Kidney (tissue), 22 donors: ENCODE measurements at places on chromosomes 2 and 18. TPM values are rescaled to one million over a fixed set of nuclear protein-coding genes. Genes with fewer than 3 reads are reported as not detected.

HOXD12 gene
- total RNA-seq = not detected

PDE11A gene
- 0.82 TPM for total RNA-seq

ANO7 gene
- total RNA-seq = 1.9 TPM

FAM237A gene
- not detected for total RNA-seq

GPAT2 gene
- 2.7 TPM for total RNA-seq

CYP26B1 gene
- total RNA-seq = 2.5 TPM

DNA sequence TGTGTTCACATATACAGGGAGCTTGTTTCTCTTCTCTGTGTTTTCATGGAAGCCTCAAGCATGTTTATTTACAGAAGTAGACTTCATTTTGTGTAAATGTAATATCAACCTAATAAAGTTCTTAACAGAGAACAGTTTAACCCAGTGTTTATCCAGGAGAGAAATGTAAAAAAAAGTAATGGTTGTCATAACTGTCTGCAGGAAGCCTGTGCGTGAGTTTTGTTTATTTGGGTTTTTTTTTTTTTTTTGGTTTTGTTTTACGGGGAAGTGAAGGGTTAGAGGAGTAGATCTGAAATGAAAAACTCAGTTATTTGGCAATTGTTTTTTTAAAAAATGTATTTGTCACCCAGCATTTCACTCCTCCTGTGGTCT, 124.7 kb downstream of the RAPGEF4 start:
- no peaks in the 10 kb centered on the region for H3K4me1 ChIP-seq
- no peaks in the 10 kb centered on the region for H3K36me3 ChIP-seq
- no peak for DNase-seq
- H3K27me3 ChIP-seq = no peaks in the 10 kb centered on the region
- H3K27ac ChIP-seq = peak overlapping the region; percentile 8

- DNase-seq = no peak
- no peak overlapping the region for H3K27ac ChIP-seq
- H3K4me3 ChIP-seq = no peak overlapping the region
- H3K36me3 ChIP-seq = no peaks in the 10 kb centered on the region
Observed at GRCh38 chr2:220192994-220193753, 565.7 kb downstream of the SLC4A3 start.

DNA sequence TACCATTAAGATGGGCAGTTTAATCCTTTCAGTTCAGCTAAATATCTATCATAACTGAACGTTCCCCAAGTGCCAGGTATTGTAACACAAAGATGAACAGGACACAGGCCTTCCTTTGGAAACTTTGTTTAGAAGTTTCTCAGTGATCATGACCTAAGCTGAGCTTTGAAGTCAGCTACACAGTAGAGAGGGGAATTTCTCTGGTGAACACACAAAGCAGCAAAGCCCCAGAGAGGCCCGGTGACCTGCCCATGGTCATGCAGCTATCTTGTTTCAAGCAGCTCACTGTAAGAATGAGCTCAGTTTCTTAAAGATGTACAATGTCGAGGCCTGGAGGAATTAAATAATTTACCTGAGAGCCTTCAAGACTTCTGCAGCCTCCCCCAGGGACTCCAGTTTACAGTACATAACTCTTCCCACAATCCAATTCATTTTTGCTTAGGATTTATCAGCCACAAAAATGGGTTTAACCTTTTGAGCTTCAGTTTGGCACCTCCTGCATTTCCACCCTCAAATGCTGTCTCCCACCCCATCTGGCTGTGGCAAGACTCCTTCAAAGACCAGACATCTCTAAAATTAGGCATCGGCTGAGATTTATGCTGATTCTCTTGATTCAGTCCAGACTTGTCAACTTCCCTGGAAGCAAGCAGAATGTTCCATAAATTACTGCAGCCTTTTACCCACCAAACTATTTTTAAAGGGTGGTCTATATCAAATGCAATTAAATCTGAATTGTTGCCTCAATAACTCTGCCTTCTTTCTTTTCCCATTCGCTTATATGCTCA, 325.6 kb downstream of the TXNL1 start:
- H3K27me3 ChIP-seq = no peaks in the 10 kb centered on the region
- H3K4me3 ChIP-seq = no peak overlapping the region
- H3K4me1 ChIP-seq = no peaks in the 10 kb centered on the region

DNA sequence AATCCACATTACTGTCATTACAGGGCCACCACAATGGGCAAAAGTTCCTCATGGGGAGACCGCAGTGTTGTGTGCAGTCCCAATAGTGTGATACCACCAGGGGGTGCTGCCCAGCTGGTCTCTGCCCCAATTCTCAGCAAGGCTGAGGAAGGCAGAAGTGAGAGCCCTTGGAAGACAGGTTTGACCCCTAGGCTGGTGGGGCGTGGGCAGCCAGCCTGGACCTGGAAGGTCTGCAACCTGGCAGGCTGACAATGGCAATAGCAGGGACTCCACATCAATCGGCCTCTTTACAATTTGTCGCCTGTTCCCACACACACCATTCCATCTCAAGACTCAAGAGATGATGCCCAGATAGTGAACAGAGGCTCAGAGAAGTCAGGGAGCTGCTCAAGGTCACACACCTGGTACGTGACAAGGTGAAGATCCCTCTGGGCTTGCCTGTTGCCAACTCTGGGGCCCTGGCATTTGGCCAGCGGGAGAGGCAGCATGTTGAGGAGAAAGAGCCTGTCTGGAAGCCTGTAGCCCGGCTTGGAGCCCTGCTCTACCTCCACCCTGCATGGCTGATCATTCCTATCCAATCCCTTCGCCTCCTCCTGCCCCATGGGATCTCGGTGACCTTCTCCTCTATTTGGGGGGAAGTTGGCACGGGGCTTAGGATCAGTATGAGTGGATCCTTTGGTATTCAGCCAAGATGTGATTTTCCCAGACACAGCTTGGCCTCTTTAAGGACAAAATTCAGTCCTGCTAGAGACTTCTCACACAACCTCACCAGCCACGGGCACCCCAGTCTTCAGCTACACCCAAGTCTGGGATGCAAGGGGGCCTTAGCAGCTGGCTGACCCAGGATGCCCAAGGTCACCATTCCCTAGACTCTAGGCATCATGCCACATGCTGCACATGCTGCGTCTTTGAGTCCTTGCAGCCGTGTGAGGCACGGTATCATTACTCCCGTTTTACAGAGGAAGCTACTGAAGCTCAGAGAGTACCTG, 2.9 kb upstream of the ATOH8 start:
- H3K36me3 ChIP-seq = no peaks in the 10 kb centered on the region
- peak overlapping the region; percentile 20 for H3K27ac ChIP-seq
- no peak overlapping the region for H3K4me3 ChIP-seq
- peaks cover 35% of the 10 kb centered on the region for H3K4me1 ChIP-seq

DNA sequence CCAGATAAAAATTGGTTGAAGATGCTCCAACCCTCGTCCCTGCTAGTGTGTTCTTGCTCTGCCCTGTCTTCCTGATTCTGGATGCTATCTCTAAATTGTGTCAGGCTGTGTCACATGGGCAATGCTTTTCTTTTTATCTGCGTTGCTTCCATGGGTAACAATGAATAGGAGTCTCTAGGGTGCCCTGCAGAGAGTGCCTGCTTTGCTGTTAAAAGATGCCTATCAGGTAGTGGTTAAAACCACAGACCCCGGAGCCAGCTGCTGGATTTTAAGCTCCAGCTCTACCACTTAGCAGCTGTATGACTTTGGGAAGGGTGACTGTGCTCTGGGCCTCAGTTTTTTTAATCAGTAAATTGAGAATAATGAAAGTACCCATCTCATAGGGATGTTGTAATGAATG, 340.3 kb downstream of the PLCL1 start:
- no peak overlapping the region for H3K27ac ChIP-seq
- no peaks in the 10 kb centered on the region for H3K36me3 ChIP-seq
- DNase-seq = no peak
- no peak overlapping the region for H3K4me3 ChIP-seq

- H3K4me3 ChIP-seq = no peak overlapping the region
- H3K36me3 ChIP-seq = no peaks in the 10 kb centered on the region
- no peaks in the 10 kb centered on the region for H3K4me1 ChIP-seq
- DNase-seq = no peak
- no peak overlapping the region for H3K27ac ChIP-seq
Observed at GRCh38 chr2:103880081-103880834, 973.7 kb upstream of the POU3F3 start.

- H3K27me3 ChIP-seq = peaks cover 2% of the 10 kb centered on the region
- no peak overlapping the region for H3K4me3 ChIP-seq
- no peak overlapping the region for H3K27ac ChIP-seq
Observed at GRCh38 chr18:50401295-50401694, 26.4 kb downstream of the SKA1 start.

- no peaks in the 10 kb centered on the region for H3K4me1 ChIP-seq
- peak; percentile 64 for DNase-seq
- no peaks in the 10 kb centered on the region for H3K36me3 ChIP-seq
- H3K27ac ChIP-seq = no peak overlapping the region
- H3K27me3 ChIP-seq = no peaks in the 10 kb centered on the region
Observed at GRCh38 chr2:96116879-96117533, 635 bp upstream of the ADRA2B start.

DNA sequence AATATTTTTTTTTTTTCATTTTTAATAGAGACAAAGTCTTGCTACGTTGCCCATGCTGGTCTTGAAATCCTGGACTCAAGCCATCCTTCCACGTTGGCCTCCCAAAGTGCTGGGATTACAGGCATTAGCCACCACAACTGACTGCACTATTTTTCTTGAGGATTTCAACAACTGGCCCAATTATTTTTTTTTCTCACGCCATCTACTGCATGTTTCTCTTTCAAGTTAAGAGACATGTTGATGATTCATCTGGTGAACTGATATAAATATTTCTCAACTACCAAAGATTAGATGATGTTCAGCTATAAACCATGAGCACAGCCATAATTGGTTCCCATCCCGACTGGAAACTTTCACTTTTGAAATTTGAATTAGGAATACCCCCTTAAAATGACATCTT, 688.4 kb upstream of the SYT4 start:
- no peaks in the 10 kb centered on the region for H3K27me3 ChIP-seq
- no peak for DNase-seq

GRCh38 chr18:53780666-53781065, 443.8 kb downstream of the MBD2 start:
- no peaks in the 10 kb centered on the region for H3K4me1 ChIP-seq
- no peak overlapping the region for H3K27ac ChIP-seq
- H3K27me3 ChIP-seq = no peaks in the 10 kb centered on the region
- DNase-seq = no peak
- no peak overlapping the region for H3K4me3 ChIP-seq

- H3K27me3 ChIP-seq = no peaks in the 10 kb centered on the region
- no peak overlapping the region for H3K27ac ChIP-seq
- no peak for DNase-seq
- H3K4me1 ChIP-seq = no peaks in the 10 kb centered on the region
- no peaks in the 10 kb centered on the region for H3K36me3 ChIP-seq
Observed at GRCh38 chr2:5144159-5144558, 548.0 kb upstream of the SOX11 start.

DNA sequence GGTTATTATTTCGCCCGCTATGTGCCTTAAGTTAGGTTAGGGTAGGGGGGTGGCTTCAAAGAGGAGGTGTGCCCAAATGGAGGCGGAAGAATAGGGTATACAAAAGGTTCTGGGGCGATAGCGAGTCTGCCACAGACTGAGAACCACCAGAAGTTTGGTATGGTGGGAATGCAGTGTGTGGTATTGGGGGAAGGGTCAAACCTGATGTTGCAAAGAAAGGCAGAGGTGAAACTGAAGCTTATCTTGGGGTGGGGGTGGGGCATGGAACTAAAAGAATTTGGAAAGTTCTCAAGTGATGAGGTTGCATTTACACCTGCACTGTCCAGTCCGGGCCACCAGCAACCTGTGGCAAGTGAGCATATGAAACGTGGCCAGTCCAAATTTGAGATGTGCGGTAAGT, 11.8 kb upstream of the CCBE1 start:
- H3K4me1 ChIP-seq = no peaks in the 10 kb centered on the region
- no peaks in the 10 kb centered on the region for H3K36me3 ChIP-seq
- no peak for DNase-seq
- no peak overlapping the region for H3K27ac ChIP-seq

- no peaks in the 10 kb centered on the region for H3K4me1 ChIP-seq
- H3K27ac ChIP-seq = no peak overlapping the region
- peaks cover 51% of the 10 kb centered on the region for H3K27me3 ChIP-seq
- DNase-seq = no peak
- H3K36me3 ChIP-seq = no peaks in the 10 kb centered on the region
Observed at GRCh38 chr18:47262301-47263149, 11.1 kb upstream of the SKOR2 start.

- DNase-seq = peak; percentile 97
- H3K36me3 ChIP-seq = no peaks in the 10 kb centered on the region
- H3K27me3 ChIP-seq = no peaks in the 10 kb centered on the region
- H3K4me1 ChIP-seq = peaks cover 4% of the 10 kb centered on the region
- H3K27ac ChIP-seq = peak within 1 kb of the TSS; percentile 78
- peak within 1 kb of the TSS; percentile 85 for H3K4me3 ChIP-seq
Observed at GRCh38 chr2:9003616-9004337, at the start of gene MBOAT2. TSS of gene MBOAT2 (minus strand) at chr2:9003684. CDS start at chr2:9003614, 70 bp downstream.

DNA sequence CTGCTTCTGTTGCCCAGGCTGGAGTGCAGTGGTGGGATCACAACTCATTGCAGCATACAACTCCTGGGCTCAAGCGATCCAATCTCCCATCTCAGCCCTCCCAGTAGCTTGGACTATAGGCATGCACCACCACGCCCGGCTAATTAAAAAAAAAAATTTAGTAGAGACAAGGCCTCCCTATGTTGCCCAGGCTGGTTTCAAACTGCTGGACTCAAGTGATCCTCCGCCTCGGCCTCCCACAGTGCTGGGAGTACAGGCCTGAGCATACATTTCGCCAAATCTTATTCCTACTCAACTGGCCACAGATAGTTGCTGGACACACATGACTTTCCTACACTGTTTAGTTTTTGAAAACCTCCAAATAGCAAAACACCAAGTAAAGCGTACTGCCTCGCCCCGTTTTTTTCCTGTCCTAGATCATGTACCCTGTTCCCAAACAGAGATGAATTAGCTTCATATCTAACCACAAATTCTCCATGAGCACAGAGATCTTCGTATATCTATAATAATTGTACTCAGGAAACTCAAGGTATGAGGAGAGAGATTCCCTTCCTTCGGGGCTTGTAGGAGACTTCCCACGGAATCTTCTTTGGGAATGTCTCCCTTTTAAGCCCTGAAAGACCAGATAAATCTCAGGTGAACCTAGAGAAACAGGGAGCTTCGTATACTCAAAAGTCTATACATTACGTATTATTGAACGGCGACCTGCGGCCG, 598 bp upstream of the C2orf69 start:
- DNase-seq = no peak
- peak overlapping the region; percentile 94 for H3K4me3 ChIP-seq
- H3K27me3 ChIP-seq = no peaks in the 10 kb centered on the region
- peaks cover 6% of the 10 kb centered on the region for H3K4me1 ChIP-seq
- no peaks in the 10 kb centered on the region for H3K36me3 ChIP-seq
- peak overlapping the region; percentile 98 for H3K27ac ChIP-seq
